Hindlimb muscle (tissue), 1 donor: ENCODE measurements at places on chromosomes 6 and 20. TPM values are rescaled to one million over a fixed set of nuclear protein-coding genes. Genes with fewer than 3 reads are reported as not detected.

Gene ABHD16B
- not detected for polyA plus RNA-seq

Gene TNXB
- 125 TPM for polyA plus RNA-seq

Gene TAGAP
- polyA plus RNA-seq, result 0.77 TPM

Gene GRM1
- 0.10 TPM for polyA plus RNA-seq

Gene ENPP5
- 3.9 TPM for polyA plus RNA-seq

Gene PPP1R16B
- polyA plus RNA-seq, result 3.7 TPM

Gene DNAH8
- 0.49 TPM for polyA plus RNA-seq

Gene AVP
- polyA plus RNA-seq, result not detected

Gene LST1
- 8.3 TPM for polyA plus RNA-seq
